T-helper 17 cell (primary cell): ENCODE measurements at places on chromosomes 11 and 22.

- DNase-seq = no peak
Measured at GRCh38 chr11:35962369-35963138, 18.7 kb downstream of the LDLRAD3 start.

- no peak for DNase-seq
Measured at GRCh38 chr11:69721106-69721505, 17.3 kb upstream of the FGF19 start.

GRCh38 chr11:80638296-80638695 is 1197.5 kb upstream of the TENM4 start:
- DNase-seq = no peak

GRCh38 chr11:35823742-35824298 is 120.0 kb upstream of the LDLRAD3 start:
- DNase-seq = no peak

DNA sequence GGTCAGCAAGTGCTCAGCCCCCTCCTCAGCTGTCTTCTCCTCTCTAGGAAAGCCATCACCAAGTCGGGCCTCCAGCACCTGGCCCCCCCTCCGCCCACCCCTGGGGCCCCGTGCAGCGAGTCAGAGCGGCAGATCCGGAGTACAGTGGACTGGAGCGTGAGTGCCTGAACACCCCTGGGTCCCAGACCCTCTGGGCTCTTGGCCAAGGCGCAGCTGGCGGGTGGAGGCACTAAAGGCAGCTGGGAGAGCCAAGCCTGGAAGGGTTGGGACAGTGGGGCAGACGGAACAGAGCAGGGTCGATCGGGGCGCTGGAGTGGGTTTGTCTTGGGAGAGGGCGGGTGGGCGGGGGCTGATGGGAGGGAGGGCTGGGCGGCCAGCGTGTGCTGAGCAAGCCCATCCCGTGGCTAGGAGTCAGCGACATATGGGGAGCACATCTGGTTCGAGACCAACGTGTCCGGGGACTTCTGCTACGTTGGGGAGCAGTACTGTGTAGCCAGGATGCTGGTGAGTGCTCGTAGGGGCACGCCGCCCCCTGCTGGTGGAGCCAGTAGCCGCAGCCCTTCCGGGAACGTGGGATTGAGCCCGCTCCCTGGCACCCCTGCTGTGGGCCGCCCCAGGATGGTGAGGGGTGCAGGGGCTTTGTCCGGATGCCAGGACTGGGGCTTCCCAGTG is 14.1 kb upstream of the MDK start:
- peak; percentile 58 for DNase-seq

DNA sequence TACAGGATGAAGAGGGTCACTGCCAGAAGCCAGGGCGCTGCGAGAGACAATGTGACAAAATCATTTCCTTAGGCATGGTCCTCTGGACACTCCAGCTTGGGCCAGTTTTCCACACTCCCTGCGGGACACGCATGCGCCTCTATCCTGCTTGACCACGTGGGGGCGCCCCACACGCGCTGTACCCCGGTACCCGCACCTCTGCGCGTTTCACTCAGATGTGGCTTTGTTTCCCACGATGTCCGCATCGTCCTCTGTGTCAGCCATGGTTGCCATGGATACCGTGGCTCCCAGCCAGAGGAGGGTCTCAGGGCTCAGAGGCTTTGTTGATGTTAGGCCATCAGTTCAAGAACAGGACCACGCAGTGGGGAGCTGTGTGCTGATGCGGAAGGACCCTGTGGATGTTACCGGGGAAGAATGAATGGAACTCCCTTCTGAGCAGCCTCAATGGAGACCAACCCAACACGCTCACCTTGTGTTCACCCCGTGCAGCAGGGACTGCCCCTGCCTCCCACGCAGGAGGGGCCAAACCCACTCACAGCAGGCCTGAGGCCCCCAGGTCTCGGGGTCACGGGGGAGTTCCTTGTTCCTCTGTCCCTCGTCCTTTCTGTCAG is 101.1 kb upstream of the SLC22A12 start:
- peak; percentile 41 for DNase-seq

DNA sequence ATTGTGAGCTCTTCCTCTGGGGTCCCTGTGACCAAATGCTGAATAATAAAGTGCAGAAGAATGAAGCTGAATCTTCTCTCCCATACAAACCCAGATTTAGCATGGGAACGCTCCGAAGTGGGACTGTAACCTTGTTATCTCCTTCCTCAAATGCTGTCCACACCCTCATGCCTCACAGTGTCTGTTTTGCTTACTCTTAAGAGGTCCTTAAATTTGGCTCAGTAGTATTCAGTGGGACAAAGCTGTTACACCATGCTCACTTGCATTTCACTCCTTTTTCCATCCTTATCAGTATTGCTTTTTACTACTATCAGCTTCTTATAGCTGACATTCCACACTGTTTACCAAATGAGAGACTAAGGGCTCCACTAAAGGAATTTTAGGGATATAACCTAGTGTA is 13.8 kb upstream of the AMOTL1 start:
- no peak for DNase-seq

DNA sequence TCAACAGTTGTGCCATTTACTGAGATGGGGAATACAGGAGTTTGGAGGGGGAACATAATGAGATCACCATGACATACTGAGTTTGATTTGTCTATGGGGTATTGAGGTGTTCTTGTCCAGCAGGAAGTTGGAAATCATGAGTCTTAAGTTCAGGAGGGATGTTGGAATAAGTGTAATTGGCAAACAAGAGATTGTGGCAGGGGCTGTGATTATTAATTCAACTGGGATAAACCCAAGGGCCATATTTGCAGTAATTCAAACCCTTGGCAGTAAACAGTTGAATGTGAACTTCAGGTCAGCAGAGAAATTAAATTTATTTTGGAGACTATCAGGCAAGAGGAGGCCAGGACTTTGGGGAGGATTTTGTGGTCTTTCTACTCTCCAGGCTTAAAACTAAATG is 33.4 kb downstream of the ADM start:
- no peak for DNase-seq

DNA sequence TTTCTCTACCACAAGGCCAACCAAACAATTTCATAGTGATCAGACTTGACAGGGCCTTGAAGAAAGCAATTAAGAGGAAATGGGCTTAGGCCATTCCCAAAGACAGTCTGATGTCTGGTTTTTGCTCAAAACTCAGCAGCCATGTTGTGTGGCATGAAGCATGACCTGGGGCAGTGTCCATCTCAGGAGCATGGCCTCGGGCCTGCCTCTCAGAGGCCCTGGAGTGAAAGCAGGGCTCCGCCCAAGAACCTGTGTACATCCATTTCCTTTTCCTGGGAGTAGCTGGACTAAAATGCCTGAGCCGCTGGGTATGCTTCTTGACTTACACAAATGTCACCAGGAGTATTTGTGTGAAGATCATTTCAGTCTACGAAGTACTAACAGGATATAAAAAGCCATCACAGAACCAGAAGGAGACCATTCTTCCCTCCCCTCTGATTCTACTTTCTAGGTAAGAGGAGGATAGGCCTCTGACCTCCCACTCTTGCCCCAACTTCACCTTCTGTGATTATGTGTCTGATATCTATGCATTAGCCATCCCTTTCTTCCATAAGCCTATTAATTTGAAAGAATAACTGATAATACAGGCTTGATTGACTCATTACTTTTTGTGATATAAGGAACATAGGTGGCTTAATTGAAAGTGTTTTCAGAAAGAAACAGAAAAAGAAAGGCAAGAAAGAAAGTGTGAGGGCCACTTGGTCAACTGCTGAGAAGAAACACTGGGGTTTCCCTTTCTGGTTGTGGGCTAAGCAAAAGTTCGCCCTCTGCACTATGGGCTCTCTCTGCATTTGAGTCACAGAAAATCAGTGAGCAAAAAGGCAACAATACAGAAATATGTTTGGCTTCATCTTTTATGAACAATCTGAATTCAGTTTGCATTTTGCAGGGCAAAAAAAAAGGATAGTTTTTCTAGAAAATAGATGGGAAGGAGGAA is 188.6 kb upstream of the MTMR2 start:
- DNase-seq = no peak

DNA sequence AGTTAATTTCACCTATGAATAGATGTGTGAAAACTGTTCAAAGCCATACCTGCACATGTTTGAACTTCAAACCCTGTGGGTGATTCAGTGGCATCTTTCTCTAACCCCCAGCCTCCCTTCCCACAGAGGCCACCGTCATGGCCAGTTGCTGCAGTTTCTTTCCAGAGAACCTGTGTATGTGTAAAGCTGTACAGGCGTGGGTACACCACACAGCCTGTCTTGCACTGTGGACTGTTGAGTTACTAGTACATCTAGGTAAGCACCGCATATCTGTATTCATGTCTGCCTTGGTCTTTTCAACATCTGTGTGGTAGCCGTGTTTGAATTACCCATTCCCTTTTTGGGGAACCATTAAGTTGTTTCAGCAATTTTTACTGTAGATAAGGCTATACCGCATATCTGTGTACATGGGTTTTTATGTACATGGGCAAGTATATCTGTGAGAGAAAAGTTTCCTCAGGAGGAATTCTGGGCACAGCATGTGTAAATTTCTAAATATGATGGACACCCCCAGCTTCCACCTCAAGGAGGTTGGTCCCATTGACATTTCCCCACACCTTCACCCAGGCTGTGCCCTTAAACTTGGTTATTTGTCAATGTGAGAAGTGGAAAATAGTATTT is 13.9 kb downstream of the NEAT1 start:
- no peak for DNase-seq

DNA sequence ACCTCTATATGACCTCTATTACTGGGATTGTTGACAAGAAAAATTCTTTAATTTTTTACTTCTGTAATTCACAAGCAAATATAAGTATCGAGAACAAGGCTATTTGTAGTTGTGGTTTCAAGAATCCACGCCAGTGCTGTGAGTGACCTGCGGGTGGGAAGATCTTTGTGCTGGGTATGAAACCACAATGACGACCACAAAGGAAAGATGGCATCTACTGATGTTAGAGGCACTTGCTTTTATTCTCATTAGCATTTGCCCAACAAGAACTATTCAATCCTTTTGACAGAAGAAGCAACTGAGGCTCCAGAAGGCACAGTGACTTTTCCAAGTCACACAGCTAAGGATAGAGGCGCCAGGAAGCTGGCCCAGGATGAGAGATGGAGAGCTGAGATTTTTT is 1054.9 kb downstream of the TBC1D22A start:
- DNase-seq = no peak

GRCh38 chr11:65262776-65263175 is 1.0 kb downstream of the POLA2 start:
- no peak for DNase-seq

- DNase-seq = no peak
Measured at GRCh38 chr11:133040289-133040900, 491.9 kb downstream of the OPCML start.

DNA sequence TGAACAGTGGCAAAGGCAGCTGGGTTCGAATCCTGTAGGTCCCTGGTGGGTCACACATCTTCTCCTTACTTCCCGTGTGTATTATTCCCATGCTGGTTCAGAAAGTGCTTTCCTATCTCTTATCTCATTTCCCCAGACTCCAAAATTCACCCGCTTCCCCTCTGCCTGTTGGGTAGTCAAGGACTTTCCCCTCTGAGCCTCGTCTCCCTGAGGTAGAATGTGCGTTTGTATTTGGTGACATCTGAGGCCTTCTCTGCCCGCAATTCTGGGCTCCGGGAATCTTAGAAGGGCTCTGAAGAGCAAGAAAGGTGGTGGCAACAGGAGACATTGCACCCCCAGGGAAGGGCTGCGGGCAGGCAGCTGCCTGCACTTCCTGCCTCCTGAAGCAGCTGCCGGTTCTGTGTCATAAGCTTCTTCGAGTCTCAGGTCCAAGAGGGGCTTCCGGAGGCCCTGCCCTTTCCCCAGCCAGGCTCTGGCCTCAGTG is 5.9 kb downstream of the LRRC32 start:
- DNase-seq = no peak

DNA sequence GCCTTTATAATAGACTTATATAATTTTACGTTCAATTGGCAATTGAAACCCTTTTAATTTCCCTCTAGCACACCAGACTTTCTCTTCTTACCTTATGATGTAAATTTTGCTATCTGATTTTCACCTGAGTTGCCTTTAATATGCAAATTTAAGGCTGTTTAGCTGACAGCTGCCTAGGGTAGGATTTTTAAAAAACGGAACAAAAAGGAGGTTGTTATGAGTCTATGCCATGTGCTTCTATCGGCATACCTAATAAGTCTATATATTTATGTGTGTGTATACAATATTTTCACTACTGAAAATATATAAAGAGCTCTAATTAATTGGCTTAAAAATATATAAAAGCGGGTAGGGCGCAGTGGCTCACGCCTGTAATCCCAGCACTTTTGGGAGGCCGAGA is 11.8 kb upstream of the SELENOH start:
- DNase-seq = no peak

GRCh38 chr11:133207995-133208394 is 324.3 kb downstream of the OPCML start:
- no peak for DNase-seq

DNA sequence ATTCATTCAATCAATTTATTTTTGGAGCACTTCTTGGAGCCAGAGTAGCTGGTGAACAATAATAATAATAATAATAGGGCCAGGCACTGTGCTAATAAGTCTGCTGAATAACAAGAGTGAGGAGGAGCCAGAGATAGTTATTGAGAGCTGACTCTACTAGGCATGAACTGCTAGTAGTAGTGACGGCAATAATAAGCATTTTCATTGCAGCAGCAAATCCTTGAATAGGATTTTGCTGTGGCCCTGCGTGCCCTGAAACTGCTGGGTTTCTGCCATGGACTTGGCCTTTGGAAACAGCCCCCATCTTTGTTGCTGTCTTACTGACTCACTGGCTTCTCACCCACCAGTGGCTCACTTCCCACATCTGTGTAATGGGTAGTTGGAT is 545.9 kb downstream of the MIAT start:
- DNase-seq = no peak
